Diencephalon (tissue), 1 donor: ENCODE measurements at places on chromosomes 2 and 18. TPM values are rescaled to one million over a fixed set of nuclear protein-coding genes. Genes with fewer than 3 reads are reported as not detected.

IL36RN gene
- total RNA-seq = not detected

REG3A gene
- not detected for total RNA-seq

HOXD11 gene
- not detected for total RNA-seq

KATNAL2 gene
- 5.8 TPM for total RNA-seq

CELF4 gene
- total RNA-seq = 150 TPM

C2orf66 gene
- total RNA-seq = 0.69 TPM

PLEK gene
- 3.7 TPM for total RNA-seq

TNFAIP6 gene
- total RNA-seq = 1.2 TPM

SERPINB4 gene
- not detected for total RNA-seq

ACMSD gene
- not detected for total RNA-seq

GALNT3 gene
- total RNA-seq = 4.6 TPM

IMPA2 gene
- 3.5 TPM for total RNA-seq

VSNL1 gene
- 128 TPM for total RNA-seq

G6PC2 gene
- total RNA-seq = not detected

NOL4 gene
- total RNA-seq = 71.3 TPM

LYPD1 gene
- 77.0 TPM for total RNA-seq

MARS2 gene
- 9.9 TPM for total RNA-seq

UGT1A7 gene
- total RNA-seq = not detected

IL18RAP gene
- not detected for total RNA-seq

ACTG2 gene
- 0.23 TPM for total RNA-seq

RSAD2 gene
- total RNA-seq = 3.2 TPM

HOXD4 gene
- not detected for total RNA-seq

DNMT3A gene
- 90.4 TPM for total RNA-seq

SPEG gene
- 18.2 TPM for total RNA-seq

BOLL gene
- 1.4 TPM for total RNA-seq

ADD2 gene
- total RNA-seq = 236 TPM

CD8B gene
- total RNA-seq = 1.8 TPM

SLC23A3 gene
- total RNA-seq = 0.23 TPM

ITGA4 gene
- total RNA-seq = 5.3 TPM

AMER3 gene
- 33.7 TPM for total RNA-seq

SYT4 gene
- 357 TPM for total RNA-seq

QPCT gene
- total RNA-seq = 41.8 TPM

CHRNG gene
- total RNA-seq = not detected

TUBB6 gene
- 24.0 TPM for total RNA-seq

EPB41L3 gene
- 114 TPM for total RNA-seq

TRIM43 gene
- not detected for total RNA-seq

SCYGR4 gene
- total RNA-seq = not detected

POMC gene
- 5.3 TPM for total RNA-seq

DPP10 gene
- 97.8 TPM for total RNA-seq

MFSD2B gene
- total RNA-seq = 0.92 TPM

SKOR2 gene
- total RNA-seq = 0.23 TPM

PROM2 gene
- total RNA-seq = 2.1 TPM

AQP12A gene
- not detected for total RNA-seq

SCYGR5 gene
- not detected for total RNA-seq

CD226 gene
- total RNA-seq = 1.8 TPM

DYNAP gene
- not detected for total RNA-seq

CENPO gene
- total RNA-seq = 17.1 TPM

VIL1 gene
- total RNA-seq = not detected

KCNK3 gene
- 10.1 TPM for total RNA-seq

KLF11 gene
- total RNA-seq = 11.1 TPM

RND3 gene
- 176 TPM for total RNA-seq

PDCL3 gene
- 17.8 TPM for total RNA-seq

DNAJC10 gene
- 71.7 TPM for total RNA-seq

DLGAP1 gene
- 47.3 TPM for total RNA-seq

FHOD3 gene
- total RNA-seq = 50.5 TPM

SPDYA gene
- 1.2 TPM for total RNA-seq

PROKR1 gene
- total RNA-seq = 1.8 TPM
